Cortex of kidney (tissue), 1 donor: ENCODE measurements at places on chromosomes 1 and 21.

DNA sequence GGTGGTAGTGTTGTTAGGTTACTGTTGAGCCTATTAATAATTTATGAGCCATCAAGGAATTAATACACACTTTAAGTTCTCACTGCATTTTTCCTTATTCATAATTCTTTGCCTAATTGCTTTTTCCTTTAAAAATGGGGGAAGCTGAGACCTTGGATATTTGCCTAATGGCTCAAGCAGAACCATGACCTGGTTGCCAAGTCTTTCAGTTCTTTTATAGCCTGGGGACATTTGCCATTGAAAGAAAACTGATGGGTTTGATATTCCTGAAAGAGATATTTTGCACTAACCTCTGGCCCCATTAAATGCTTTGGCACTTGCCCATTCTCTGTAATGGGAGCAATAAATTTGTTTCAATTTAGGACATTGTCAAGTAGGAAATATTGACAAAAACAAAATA lies 18.5 kb upstream of the LRRC53 start:
- DNase-seq: no peak

- no peak for DNase-seq
Measured at GRCh38 chr1:26539722-26540121, 10.2 kb downstream of the RPS6KA1 start.

DNA sequence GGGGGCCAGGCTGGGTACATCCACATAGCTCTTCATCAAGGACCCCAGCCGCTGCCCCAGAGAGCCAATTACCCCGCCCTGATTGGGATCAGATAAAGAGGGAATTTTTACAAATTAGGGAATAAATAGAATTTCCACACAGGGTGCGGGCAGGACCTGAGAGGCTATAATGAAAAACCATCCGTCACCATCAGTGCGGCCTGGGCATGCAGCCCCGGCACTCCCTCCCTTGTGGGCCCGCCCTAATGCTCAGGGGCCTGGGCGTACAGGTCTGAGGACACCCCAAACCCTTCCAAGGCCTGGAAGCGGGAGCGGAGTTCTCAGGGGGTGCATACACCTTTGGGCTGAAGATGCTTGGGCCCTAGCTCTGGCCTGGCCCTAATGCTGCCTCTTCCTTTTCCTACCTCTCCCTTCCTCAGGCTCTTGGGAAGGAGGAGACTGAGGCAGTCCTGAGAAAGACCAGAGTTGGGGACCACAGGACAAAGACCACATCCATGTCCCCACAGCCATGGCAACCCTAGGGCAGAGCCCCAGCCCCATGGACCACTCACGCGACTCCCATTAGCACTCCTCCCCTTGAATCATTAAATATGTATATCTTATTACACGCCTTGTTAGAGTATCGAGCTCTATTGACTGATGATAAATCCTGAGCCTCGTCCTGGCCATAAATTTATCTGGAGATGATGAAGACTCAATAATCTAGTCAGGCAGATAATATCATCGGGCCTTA lies 16.3 kb downstream of the DMAP1 start:
- DNase-seq: no peak

DNA sequence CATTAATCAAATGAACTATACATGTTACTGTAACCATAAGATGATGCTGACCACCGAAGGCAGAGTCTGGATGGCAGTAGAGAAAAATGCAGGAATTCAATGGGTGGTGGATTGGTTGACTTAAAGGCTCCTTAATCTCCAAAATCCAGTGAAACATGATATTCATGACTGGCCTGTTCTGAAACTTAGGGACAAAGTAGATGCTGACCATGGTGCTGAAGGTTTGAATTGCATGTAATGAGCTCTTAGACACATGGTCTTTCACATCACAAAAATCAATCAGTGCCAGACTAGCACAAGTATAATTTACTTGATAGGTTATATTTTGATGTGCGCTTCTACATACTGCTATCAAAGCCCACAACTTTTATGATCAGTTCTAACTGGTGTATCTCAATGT lies 30.9 kb upstream of the NTMT2 start:
- DNase-seq: no peak

DNA sequence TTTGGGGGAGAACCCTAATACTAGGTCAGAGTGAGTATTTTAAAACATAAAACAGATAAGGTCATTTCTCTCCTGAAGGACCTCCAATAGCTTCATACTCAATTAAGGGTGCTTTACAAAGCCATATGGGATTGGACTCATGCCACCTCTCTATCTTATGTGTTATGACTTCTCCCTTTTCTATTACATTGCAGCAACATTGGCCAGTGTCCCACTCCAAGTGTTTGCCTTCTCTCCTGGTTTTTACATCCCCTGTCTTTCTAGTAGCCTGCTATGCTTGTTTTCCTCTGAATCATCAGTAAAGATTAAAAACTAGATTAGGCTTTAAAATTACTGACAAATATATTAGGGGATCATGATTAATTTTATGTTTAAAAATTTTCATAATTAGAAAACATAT lies 66.6 kb downstream of the SCMH1 start:
- no peak for DNase-seq

- DNase-seq: no peak
Measured at GRCh38 chr1:198936371-198937083, 297.7 kb downstream of the PTPRC start.

- DNase-seq: no peak
Measured at GRCh38 chr1:39592069-39592468, 15.5 kb upstream of the PABPC4 start.

DNA sequence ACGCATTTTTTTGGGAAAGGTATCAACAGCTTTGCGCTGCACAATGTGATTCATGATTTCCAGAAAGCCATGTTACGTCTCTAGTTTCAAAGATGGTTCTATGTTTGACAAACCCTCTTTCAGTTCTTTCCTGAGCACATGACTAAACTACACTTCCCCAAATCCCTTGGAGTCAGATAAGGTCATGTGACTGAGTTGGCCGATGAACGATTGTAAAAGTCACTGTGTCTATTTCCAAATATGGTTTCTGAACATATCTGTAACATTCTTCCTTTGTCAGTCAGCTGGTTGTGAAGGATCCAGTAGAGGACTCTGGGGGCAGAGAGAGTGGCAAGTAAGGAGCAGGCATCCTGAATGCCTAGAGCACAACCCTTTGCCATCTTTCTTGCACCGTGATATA lies 35.4 kb downstream of the TMPRSS15 start:
- no peak for DNase-seq

GRCh38 chr21:43927591-43928221 lies 62.7 kb downstream of the AGPAT3 start:
- no peak for DNase-seq

DNA sequence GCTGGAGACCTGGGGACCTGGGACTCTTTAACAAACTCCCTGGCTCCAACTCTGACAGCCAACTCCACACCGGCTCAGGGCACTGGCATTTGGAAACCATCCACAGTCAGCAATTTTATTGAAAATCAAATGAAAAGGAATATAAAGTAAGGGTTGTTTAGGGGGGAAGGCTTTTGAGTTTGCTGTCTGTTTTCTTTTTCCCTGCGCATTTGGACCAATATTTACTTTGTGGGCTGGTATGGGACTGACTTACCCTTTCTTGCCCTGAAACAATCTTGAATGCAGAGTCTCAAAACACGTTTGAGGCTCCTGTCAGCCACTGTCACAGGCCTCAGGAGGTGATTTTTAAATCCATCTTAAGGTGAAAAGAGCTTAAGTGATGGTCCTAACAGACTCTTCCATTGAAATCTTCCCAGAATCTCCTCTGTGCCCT lies 15.4 kb upstream of the EFHD2 start:
- DNase-seq: no peak

DNA sequence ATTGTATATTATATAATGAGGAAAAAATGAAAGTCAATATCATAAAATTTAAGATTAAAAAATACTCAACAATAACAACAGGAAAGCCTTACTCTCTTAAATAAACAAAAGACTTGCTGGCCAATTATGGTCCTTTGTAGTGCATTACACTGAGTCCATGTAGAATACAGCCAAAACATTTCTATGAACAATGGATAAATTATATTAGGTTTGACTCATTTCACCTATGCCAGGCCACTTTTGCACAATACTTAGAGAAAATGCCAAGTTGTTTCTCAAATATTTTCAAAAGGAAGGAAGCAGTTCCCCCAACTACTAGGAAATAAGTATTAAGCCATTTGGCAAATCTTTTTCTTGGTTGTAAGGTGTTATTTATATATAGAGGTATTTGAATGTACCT lies 19.8 kb upstream of the UCK2 start:
- DNase-seq: no peak

DNA sequence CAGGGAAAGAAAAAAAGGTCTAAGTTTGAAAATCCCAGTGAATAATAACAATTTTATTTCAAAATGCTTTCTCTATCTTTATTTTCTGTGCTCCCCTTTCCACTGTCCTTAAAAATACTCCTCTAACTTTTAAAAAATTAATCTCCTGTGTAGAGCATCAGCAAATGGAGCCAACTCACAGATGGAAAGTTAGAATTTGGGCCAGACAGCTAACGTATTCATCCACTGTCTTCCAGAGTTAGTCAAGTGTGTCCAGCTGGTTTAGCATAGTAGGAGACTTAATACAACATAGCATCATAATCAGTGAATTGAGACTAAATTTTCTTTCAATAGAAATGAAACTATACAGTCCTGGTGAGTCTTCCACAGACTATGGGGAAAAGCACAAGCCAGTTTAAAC lies 419.0 kb upstream of the LRRC7 start:
- DNase-seq: no peak

GRCh38 chr1:43239484-43239883 lies 30.3 kb upstream of the TMEM125 start:
- DNase-seq: no peak
